ENCODE measurements at places on chromosomes 11 and 22.
A peak's percentile ranks its signal among the peaks of the same experiment; 100 is the strongest.

GRCh38 chr22:38401336-38402084, 53.5 kb downstream of the KCNJ4 start:
- peak; percentile 29 for DNase-seq

DNA sequence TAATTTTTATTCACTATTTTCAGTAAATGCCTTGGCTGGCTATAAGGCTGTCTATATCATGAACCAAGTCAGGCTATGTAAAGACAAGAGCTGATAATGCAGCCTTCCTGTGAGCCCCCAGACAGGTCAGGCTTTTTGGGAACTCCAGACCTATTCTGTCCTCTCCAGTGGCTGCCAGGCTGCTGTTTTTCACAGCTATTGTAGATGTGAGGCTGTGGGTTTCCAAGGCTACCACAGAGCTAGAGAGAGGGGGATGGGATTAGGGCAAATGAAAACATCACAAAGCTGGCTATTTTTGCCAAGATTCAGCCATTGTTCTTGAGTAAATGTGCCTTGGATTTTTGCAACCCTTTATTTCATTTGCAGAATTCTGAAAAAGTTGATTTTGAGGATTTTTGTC, 55.7 kb upstream of the SORL1-AS1 start:
- no peak for DNase-seq

DNA sequence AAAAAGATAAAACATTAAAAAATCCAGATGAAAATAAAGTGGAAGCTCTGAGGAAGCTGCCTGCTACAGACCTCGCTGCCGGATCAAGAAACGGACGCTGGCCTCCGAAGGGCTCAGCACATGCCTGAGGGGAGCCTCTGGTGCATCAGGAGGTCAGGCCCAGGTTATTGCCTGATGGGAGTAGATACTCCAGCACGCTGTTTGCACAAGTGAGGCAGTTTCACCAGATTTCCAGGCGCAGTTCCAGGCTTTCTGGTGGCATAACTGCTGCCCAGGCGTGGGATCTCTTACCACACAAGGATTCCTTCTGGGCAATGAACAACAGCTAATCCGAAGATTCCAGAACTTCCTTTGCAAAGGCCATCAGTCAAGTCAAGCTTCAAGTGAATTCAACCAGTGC, 154.2 kb downstream of the MPPED1 start:
- DNase-seq: no peak

- no peak for DNase-seq
Observed at GRCh38 chr11:119169282-119169719, 776 bp downstream of the NLRX1 start.

DNA sequence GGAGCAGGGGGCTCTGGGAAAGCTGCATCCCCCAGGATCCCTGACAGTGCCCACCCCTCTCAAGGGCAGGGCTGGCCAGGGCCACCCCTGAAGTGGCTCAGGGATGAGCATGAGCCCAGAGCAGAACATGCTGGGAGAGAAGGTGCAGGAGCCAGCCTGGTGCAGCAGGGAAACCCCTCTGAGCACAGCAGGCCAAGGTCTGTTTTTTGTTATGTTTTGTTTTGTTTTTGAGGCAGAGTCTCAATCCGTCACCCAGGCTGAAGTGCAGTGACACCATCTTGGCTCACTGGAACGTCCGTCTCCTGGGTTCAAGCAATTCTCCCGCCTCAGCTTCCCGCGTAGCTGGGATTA, 792 bp upstream of the SBF1 start:
- DNase-seq: no peak

DNA sequence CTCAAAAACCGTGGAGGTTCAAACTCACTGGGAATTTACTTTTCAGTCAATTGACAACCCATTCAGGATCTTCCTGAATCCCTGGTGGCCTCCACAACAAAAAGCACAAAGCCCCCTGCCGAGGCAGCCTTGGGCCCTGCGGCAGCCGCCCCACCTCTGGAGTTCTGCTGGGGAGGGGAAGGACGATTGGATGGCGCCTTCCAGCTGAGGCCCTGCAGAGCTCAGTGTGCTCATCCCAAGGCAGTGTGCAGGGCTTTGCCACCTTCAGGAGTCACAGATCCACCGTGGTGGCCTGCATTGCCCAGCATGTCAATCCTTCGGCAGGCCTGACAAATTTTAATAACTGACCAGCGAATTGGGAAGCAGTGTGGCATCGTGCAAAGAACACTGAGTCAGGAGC, 7.4 kb downstream of the ZFTA start:
- no peak for DNase-seq

DNA sequence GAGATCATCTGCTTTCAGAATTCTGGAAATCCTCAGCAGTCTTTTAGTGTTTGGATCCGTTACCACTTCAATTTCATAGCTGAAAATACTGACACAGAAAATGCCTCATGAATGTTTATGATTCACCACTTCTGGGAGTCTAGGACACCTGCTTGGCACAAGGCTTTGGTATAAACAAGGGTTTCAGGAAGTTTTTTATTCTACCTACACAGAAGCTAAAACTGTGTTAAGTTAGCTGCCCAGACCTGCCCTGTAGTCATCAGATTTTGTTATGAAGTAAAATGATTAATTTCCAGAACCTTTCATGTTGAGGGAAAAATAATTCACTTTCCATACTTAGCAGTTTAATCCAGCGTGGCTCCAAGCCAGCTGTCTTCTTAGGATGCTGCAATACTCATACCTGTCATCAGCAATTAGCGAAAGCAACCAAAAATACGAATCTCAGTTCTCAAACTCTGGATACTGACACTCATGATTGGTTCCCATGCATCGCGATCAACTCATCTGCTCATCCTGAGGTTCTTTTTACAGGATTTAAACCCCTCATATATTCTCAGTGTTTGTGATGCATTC, 458.5 kb upstream of the CCDC90B start:
- DNase-seq: no peak

All from NCI-H2171 (cell line).